ENCODE measurements at places on chromosomes 16 and 17.

- no peak for DNase-seq
These were observed 462.5 kb upstream of the EEF2KMT start for GRCh38 chr16:5560084-5560483.

DNA sequence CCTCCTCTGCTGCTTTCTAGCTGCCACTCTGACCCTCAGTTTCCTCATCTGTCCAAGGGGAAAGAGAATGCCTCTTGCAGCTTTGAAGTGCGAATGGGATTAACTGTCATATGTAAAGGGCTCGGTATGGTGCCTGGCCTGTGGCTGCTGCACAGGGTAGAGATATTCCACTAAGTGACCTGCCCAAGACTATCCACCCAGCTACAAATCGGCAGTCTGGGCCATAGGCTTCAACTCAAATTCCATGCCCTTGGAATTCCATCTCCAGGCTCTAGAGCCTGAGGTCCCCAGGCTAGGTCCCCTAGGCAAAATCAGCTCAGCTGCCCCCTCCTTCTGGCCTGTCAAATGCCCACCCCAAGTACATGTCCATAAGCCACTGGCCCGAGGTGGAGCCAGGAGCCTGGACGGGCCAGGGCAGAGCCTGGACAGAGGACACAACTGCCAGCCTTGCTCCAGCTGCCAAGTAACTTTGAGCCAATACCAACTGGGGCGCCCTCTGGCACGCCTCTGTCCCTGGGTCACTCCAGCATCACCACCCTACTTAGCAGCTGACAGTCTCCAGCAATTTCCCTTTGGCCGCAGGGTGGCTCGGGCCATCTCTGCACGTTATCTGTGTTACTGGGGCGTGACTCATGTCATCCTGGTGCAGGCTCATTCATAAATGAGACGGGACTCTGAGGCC lies 57.2 kb downstream of the SDK2 start:
- DNase-seq, result no peak

GRCh38 chr16:29809850-29810698 lies 1.9 kb upstream of the PRRT2 start:
- DNase-seq, result no peak

DNA sequence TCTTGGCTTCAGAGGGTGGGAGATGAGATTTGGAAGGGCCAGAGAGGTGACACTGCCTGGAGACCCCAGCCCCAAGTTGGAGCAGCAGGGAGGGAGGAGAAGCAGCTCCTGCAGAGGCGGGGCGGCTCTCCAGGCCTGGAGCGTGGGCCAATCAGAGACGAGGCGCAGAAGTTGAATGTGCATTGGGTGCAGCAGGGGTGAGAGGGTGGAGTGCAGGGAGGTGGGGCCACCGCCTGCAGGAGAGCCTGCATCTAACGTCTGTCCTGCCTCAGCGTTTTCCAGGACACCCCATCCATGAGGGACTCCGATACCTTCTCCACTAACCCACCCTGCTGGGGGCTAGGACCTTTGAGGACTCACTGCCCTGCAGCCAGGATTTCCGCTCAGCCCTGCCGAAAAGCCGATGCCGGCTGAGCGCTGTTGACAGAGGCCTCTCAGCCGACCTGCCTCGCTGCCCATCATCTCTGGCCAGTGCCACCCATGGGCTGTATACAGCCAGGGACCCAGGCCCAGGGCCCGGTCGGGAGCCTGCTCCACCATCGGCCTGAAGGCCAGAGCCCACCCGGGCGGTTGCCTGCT lies 146.2 kb downstream of the ENGASE start:
- no peak for DNase-seq

DNA sequence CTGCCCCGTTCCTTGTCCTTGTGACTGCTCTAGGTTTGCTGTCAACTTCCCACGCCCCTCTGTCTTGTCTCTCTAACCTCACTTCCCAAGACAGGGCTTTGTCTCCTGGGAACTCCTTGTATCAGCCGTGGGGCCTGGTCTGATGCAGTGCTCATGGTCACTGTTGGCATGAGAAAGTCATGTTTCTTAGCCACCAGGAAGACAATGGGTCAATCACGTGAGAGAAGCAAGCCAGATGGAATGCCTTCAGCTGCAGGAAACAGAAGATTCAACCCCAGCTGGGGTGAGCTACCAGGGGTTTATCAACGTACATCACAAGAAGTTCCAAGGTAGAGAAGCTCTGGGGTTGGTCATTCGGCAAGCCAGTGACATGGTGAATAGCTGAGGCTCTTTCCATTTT lies 116.6 kb downstream of the IRF8 start:
- no peak for DNase-seq

GRCh38 chr16:52068447-52069074 lies 478.4 kb downstream of the TOX3 start:
- no peak for DNase-seq

- no peak for DNase-seq
These were observed 351.0 kb upstream of the PSMD7 start for GRCh38 chr16:73945631-73946030.

DNA sequence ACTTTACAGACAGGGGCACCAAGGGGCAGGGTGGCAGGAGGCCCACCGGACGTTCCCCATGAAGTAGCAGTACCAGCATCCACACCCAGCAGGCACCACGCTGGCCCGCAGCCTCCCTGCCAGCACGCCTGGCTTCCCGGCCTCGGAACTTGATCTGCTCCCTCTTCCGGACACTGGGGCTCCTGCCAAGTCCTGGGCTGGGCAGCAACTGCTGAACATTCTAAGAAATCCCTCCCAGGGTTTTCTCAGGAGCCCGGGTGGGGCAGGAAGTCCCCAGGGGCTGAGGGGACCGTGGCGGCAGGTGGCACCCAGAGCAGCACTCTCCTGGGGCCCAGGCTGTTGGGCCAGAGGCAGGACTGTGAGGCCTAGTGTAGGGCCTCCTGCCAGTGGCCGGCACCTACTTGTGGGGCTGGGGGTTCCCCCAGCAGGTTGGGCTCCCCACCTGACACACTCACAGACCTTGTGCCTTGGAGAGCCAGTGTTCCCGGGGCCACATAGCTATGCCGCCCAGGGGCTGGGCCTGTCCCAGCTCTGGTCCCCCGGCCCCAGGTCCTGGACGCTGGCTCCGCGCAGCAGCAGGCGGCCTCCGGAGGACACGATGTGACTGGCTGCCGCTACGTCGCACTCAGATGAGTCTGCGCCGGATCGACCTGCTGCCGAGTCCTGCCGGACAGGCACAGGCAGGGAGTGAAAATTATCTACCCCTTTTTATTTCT lies 86.2 kb upstream of the CBX4 start:
- DNase-seq, result no peak

GRCh38 chr17:29433541-29433940 lies 43.4 kb downstream of the TAOK1 start:
- no peak for DNase-seq

DNA sequence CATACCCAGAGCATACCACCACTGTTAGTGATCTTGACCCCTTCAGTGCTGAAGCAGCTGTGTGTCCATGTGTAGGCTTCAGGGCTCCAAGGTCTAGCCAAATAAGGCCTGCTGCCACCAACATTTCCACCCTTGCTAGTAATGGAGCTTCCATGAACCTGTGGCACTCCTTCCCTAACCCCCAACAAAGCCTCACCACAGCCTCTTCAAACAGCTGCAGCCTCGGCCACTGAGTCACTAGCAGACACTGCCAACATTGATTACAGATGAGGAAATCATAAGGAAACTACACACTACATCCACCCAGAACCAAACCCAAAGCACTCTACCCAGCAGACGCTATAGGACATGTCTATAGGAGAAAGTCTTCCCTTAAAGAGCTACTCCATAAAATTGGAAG lies 610.7 kb downstream of the KCNJ2 start:
- no peak for DNase-seq
